ENCODE measurements at places on chromosomes 7 and 10.

- DNase-seq, result no peak
These were observed 66.0 kb upstream of the DUSP5 start for GRCh38 chr10:110431659-110432058.

DNA sequence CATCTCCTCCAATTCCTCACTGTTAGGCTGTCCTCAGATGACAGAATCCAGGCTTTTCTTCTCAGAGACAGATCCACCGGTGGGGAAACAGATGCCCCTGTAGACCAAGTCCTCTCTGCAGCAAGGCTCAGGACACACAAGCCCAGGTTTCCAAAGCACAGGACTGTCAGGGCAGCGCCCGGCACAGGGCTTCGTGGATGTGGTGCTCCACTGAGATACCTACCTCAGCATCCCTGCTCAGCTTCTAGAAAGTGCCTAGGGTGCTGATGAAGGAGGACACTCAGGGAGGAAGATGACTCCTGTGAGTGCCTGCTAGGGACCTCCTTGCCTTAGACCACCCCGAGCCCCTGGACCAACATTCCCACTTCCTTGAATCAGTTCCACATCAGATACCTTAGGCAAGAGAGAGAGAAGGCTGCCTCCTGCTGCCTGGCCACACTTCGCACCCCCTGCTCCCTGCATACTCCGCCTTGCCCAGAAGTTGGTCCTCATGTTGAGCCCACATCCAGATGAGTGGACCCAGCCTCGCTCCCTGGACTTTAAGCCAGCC lies 8.9 kb upstream of the RBP3 start:
- no peak for DNase-seq

DNA sequence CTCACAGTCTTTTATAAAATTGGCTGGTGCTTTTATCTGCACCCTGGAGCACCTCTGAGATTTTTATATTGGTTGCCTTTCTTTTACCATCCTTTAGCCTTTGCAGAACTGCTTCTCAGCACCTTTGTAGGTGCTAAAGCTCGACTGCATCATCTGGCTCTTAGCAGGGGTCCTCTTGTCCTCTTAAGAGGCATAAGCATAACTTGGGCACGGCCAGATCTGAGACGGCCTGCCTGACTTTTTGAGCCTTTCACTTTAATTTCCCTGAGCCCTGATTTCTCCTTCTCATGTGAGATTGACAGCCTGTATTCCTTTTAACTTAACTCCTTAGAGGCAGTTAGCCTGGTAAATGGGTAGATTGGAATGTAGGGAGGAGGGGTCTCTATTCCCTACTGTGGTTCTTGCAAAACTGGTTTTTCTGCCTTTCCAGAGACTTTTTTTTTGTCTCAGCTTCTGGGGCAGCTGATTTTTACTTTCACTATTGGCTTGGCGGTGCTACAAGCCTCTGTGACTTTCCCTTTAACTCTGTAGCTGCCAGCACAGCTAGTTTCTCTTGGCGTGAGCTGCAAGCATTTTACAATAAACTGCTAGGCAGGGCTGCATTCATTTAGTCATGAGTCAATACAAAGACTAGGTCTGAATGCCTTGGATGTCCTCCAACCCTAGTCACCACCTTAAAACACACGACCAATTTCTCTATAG lies 24.0 kb downstream of the ZPBP start:
- peak; percentile 9 for DNase-seq

DNA sequence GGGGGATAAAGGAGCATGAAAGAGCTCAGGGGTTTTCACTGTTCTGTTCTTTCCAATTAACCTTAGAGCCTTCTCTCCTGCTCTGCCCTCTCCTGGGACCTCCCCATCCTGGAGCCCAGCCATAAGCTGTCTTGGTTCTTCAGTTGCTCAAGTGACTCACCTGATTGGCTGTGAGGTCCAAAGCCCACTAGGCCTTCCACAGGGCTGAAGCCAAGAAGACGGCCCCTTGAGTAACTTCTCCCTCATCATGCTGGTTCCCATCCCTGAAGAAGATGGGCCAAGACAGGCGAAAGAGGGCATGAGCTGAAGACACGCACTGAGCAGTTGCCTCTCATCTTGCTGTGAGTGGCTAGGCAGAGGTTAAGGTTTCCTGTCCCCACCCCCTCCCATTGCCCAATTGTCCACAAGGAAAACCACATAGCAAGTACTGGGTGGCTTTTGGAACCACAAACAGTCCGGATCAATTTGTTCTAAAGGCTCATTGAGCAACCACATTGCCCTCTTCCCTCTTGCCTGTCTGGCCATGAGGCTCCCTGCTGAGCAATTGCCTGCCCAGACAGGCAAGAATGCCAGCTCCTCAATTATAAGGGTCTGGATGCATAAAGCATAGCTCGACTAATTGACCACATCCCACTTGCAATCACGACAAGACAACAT lies 43.9 kb upstream of the GPAM start:
- DNase-seq, result no peak

DNA sequence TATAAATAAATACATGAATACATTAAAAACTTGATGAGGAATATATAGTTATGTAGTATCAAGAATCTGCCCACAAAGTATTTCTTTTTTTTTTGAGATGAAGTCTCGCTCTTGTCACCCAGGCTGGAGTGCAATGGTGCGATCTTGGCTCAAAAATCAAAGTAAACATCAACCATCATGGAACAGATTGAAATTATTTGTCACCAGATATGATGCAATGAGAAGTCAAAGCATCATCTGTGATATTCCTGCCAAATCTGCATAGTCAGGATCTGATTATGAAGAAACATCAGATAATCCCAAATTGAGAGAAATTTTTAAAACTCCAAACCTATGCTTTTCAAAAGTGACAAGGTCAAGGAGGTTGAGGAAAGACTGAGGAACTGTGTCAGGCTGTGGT lies 5.1 kb upstream of the CYP2C18 start:
- DNase-seq, result peak; percentile 64

GRCh38 chr7:137577184-137577583 lies 233.7 kb upstream of the PTN start:
- no peak for DNase-seq

GRCh38 chr7:48088559-48089045 lies 463 bp upstream of the UPP1 start:
- DNase-seq, result no peak

GRCh38 chr10:43136995-43137716 lies 1.1 kb upstream of the CSGALNACT2 start:
- DNase-seq, result no peak

DNA sequence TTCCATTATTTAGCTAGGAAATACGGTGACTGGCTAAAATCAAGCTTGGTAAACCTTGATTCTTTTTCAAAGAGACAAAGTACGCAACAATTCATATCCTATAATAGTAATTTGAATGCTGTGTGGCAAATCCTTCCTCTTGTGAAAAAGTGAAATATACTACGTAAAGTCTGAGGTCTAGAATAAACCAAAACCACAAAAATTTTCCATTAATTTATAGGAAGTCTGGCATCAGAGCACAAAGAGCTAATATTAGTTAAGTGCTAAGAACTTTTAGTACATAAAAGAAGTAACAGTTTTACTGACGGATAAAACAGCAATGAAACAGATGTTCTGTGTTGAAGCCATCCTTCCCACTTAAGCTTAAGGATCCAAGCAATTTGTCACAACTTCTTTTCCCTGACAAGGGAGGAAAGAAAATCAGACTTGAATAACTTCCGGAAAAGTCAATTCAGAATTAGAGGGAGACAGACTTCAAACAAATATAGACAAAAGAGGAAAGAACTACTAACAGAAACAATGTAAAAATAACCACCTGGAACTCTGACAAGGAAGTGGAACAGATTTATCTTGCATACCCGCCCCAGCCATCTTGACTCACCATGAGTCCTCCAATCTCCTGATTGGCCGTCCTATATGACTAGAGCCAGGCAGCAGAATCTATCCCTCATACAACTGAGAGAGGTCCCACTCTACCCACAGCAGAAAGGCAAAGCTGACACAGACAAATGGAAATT lies 34.6 kb downstream of the RHEB start:
- no peak for DNase-seq

All from NCI-H446 treated with DMSO at 0.1 percent for 48 hours (cell line).